ENCODE measurements at places on chromosomes 2 and 18. TPM values are rescaled to one million over a fixed set of nuclear protein-coding genes. Genes with fewer than 3 reads are reported as not detected.

FMNL2 gene
- total RNA-seq, result 45.5 TPM

GRCh38 chr18:44066541-44066940, 614.1 kb upstream of the SETBP1 start:
- no peak overlapping the region for H3K27ac ChIP-seq
- no peak for DNase-seq
- no peak overlapping the region for H3K4me3 ChIP-seq
- no peaks in the 10 kb centered on the region for H3K4me1 ChIP-seq
- no peaks in the 10 kb centered on the region for H3K36me3 ChIP-seq
- no peaks in the 10 kb centered on the region for H3K27me3 ChIP-seq

GRCh38 chr18:9094307-9095226, 7.9 kb upstream of the NDUFV2 start:
- no peak for DNase-seq
- no peaks in the 10 kb centered on the region for H3K27me3 ChIP-seq
- no peaks in the 10 kb centered on the region for H3K36me3 ChIP-seq
- no peak overlapping the region for H3K4me3 ChIP-seq
- no peak overlapping the region for H3K27ac ChIP-seq

DNA sequence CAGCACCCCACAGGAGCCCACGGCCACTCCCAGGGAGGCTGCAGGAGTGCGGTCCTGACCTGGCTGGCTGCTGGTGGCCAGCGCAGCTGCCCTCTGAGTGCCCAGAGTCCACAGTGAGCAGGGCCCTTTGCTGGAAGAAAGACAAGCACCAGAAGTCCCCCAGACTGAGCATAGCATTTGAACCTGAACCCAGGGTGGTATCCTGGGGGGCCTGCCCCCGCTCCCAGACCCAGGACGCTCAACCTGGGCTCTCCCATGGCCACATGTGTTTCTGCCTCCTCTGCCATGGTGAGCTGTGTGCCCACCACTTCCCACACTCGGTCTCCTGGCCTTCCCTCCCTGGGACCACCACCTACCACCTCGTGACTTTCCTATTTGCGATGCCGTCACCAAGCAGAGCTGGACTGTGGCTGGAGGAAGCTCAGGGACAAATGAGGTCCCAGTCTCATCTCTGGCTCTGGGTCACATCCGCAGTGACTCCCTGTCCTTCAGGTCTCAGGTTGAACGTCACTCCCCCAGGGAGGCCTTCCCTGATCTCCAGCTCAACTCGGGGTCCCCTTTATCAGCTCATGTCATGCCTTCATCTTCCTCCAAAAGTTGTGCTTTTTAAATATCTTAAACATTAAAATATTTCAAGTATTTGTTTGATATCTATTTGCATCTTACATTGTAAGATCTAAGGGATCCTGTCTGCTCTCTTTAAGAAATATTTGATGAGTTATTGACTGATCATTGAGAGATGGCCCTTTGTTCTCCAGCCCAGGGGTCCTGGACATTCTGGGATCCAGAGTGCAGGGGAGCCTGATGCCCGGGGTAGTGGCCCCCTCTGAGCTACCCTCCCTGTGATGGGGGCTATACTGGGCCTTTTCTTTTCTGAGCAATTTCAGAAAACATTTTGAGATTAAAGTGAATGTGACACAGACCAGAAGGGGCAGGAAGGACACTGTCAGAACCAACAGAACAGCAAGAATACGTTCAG, 16.4 kb upstream of the GPR55 start:
- DNase-seq, result no peak
- H3K36me3 ChIP-seq, result peaks cover 11% of the 10 kb centered on the region
- no peaks in the 10 kb centered on the region for H3K27me3 ChIP-seq
- no peak overlapping the region for H3K4me3 ChIP-seq
- H3K4me1 ChIP-seq, result 0 out of 2 replicates have a peak, but pooled peaks cover 3% of the 10 kb centered on the region

DNA sequence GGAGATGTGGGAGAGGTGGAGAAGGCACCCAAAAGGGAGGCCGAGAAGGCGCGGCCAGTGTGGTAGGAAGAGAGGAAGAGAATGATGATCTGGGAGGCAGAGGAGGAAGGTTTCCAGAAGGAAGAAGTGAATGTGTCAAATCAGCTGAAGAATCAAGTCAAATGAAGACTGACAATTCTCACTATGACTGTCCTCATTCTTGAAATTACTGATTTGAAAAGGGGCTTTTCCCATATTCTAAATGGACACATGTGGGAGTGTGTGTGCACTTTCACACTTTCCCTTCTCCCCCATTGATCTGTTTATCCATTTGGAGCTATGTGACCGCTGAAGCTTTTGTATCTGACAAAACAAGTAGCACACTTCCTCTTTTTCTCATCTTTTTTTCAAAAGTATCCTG, 6.1 kb downstream of the AFF3 start:
- no peaks in the 10 kb centered on the region for H3K27me3 ChIP-seq
- no peak for DNase-seq
- H3K36me3 ChIP-seq, result no peaks in the 10 kb centered on the region
- H3K4me3 ChIP-seq, result no peak overlapping the region
- no peaks in the 10 kb centered on the region for H3K4me1 ChIP-seq
- H3K27ac ChIP-seq, result no peak overlapping the region

All from WTC11 (cell line).